ENCODE measurements at places on chromosomes 7 and 10. TPM values are rescaled to one million over a fixed set of nuclear protein-coding genes. Genes with fewer than 3 reads are reported as not detected.

GRCh38 chr10:94025806-94026205 is 32.1 kb downstream of the PLCE1 start:
- no peak for DNase-seq

- no peak for DNase-seq
These were observed 13.9 kb upstream of the LRMDA start for GRCh38 chr10:75417522-75417927.

The EBLN1 gene
- total RNA-seq = not detected

DNA sequence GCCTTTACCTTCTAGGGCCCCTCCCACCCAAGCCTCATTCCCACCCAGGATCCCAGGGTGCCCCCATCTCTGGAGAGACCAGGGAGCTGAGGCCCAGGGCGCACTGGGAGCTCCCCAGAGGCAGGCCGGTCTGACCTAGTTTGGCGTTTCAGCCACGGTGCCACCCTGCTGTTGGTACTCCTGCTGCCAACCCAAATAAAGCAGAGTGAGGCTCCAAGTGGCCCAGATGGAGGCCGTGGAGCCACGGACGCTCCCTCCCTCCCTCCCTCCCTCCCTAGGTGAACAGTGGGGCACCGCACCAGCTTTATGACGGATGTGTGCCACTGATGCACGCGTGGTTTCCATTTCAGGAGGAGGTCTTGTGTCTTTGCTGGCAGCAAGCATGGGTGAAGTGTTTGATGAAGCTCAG is 1.8 kb downstream of the INPP5A start:
- no peak for DNase-seq

The CLDN3 gene
- 15.9 TPM for total RNA-seq

DNA sequence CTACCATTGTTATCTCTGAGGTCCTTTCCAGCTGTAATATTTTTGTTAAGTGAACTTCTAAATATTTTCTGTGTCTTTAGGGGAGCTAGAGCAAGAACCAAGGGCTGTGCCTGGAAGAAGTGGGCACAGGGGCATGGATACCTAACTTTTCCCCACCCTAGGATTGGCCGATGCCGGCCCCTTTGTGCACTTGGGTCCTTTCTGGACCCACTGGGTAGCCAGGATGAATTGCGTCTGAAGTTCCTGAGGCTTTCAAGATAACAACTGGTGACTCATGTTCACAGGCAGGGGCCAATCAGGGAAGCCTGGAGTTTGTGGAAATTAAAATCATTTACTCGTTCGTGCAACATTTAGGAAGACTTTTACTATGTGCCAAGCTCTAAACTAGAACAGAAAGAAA is 758 bp downstream of the DPCD start:
- DNase-seq = no peak

GRCh38 chr7:138538518-138538917 is 78.5 kb downstream of the TRIM24 start:
- no peak for DNase-seq

The SPDYE2B gene
- total RNA-seq = not detected

DNA sequence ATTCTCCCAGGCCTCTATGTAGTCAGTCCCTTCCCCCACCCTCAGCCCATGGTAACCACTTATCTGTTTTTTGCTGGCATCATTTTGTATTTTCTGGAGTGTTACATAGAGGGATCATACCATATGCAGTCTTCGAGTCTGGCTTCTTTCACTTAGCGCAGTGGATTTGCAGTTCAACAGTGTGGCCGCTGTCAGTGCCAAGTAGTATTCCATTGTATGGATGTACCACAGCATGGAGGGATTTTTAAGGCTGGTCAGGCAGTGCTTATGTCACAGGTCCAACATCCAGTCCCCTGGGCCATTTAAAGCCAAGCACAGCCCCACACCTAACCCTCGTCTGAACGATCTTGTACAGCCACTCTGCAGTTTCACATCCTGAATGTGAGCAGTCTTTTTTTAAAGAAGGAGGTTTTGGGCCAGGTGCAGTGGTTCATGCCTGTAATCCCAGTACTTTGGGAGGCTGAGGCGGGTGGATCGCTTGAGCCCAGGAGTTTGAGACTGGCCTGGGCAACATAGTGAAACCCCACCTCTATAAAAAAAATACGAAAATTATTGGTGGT is 121.8 kb downstream of the CUX1 start:
- no peak for DNase-seq

The GSTO2 gene
- 19.9 TPM for total RNA-seq

GRCh38 chr10:54470324-54470631 is 330.8 kb downstream of the PCDH15 start:
- DNase-seq = no peak

DNA sequence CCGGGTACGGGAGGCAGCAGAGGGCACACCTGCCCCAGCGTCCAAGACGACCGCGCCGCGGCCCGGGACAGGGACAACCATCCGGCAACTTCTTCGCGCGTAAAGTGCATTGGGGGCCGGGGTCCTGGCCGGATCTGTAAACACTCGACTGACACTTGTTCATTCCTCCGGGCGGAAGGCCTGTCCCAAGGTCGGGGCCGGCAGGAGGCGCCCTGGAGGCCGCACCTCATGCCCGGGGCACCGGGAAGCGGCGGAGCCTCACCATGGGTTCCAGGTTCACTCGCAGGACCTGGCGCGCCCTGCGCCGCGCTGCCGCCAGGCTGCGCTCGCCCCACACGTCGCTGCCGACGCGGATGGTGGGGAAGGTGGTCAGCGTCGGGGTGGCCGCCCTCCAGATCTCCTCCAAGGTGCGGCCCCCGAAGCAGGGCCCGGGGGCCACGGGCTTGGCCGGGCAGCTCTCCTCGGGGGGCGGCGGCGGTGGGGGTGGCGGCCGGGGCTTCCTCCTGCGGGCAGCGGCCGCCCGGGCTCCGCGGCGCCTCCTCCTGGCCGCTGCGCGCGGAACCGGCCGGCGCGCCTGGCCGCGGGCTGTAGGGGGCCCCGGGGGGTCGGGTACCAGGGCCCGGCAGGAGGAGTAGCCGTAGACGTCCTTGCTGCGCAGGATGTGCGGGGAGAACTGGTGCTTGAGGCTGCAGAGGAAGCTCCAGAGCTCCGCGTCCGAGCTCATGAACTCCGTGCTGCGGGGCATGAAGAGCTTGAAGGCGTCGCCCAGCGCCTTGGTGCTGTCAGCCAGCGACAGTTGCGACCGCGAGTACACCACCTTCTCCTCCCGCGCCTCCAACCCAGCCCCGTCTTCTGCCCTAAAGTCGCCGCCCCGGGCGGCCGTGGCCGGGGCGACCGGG is 746 bp downstream of the CCDC71L start:
- DNase-seq = peak; percentile 54

- no peak for DNase-seq
These were observed 95.2 kb downstream of the PLPP4 start for GRCh38 chr10:120552262-120552661.
